ENCODE measurements at places on chromosomes 7 and 10. TPM values are rescaled to one million over a fixed set of nuclear protein-coding genes. Genes with fewer than 3 reads are reported as not detected.

DNA sequence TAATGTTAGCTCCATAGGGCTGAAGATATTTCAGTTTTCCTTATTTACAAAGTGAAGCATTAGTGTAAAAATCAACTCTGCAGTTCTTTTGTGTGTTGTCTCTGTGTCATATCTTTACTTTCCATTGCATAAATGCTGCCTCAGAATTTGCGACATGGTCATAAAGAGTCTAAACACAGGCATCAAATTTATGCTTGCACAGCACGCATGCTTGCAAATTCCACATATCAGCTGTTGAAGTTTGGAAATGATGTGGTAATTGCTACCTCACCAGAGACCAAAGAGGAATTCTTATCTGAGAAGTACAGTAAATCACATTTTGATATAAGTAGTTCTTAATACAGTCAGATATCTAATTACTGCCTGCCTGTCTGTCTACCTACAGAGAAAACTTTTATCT lies 348.2 kb upstream of the GRM3 start:
- no peaks in the 10 kb centered on the region for H3K36me3 ChIP-seq
- no peaks in the 10 kb centered on the region for H3K4me1 ChIP-seq
- no peak overlapping the region for H3K27ac ChIP-seq
- H3K4me3 ChIP-seq: no peak overlapping the region

DNA sequence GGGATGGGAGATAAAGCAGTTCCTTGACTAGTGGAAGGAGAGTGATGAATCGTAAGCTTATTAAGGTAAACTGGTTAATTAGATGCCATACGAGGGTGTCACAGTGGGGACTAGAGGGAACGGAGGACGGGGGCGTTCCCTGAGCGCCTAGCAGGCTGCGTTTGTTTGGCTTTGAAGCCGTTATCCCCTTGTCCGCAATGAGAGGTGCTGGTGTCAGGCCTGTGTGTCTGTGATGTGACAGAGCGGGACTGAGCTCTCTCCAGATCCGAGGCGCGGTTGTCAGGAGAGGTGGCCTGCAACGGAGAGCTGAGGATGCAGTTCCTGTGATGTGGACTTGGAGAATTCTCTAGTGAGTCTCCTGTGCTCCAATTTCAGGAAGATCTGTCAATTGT lies 60.0 kb upstream of the PRPS1L1 start:
- DNase-seq: no peak
- no peaks in the 10 kb centered on the region for H3K4me1 ChIP-seq
- no peaks in the 10 kb centered on the region for H3K27me3 ChIP-seq
- no peaks in the 10 kb centered on the region for H3K36me3 ChIP-seq
- H3K27ac ChIP-seq: peak overlapping the region; percentile 84

GRCh38 chr7:135601182-135601581 lies 43.5 kb downstream of the NUP205 start:
- H3K36me3 ChIP-seq: no peaks in the 10 kb centered on the region
- H3K4me3 ChIP-seq: no peak overlapping the region
- H3K27me3 ChIP-seq: no peaks in the 10 kb centered on the region
- H3K27ac ChIP-seq: no peak overlapping the region
- DNase-seq: no peak

The DLX6 gene
- not detected for total RNA-seq
